ENCODE measurements at places on chromosomes 12 and 14.

DNA sequence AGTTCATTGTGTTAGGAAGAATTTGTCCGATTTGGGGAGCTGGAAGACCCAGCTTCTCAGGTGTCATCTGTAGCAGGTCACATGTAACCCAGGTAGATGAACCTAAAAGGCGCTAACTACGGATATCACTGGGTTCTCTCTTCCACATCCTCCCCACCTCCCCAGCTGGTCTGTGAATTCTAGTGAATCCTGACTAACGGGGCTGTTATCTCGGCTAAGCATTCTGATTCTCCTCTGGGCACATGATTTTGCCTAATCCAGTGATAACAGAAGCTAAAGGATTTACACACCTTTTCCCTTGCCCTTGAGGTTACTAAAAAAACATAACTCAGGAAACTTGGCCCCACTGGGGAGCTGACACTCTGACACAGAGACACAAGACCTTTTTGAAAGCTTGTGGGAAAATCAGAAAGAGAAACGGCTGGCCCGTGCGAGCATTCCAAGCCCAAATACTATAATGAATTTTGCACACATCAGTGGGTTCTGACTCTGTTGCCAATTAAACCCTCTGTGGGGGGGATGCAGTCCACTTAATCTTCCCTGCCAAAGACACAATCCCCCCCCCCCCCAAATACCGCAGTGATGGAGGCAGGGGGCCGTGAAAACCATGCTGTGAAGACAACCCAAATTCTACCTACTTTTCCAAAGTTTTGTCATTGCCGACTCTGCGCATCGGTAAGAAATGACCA, 81.0 kb upstream of the FZD10 start:
- DNase-seq, result no peak

DNA sequence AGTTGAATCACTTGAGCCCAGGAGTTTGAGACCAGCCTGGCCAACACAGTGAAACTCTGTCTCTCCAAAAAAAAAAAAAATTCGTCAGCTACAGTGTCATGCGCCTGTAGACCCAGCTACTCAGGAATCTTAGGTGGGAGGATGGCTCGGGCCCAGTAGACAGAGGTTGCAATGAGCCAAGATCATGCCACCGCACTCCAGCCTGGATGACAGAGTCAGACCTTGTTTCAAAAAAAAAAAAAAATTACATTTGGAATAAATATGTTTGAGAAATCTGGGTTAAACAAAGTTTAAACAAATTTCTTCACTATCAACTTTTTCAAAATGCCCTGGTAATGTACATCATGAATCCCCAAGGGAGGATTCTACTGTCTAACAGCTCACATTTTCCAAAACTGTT, 187.0 kb upstream of the RASSF8 start:
- no peak for DNase-seq

DNA sequence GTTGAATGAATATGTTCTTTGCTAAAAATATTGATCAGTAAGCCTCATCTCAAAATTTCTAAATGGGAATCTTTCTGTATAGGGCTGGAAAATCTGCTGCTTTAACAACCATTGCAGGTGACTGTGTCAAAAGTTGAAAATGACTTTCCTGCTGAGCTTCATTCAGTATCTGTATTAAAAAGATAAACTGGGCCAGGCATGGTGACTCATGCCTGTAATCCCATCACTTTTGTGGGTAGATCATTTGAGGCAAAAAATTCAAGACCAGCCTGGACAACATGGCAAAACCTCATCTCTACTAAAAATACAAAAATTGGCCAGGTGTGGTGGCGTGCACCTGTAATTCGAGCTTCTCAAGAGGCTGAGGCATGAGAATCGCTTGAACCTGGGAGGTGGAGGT, 213.7 kb upstream of the SYT10 start:
- no peak for DNase-seq

DNA sequence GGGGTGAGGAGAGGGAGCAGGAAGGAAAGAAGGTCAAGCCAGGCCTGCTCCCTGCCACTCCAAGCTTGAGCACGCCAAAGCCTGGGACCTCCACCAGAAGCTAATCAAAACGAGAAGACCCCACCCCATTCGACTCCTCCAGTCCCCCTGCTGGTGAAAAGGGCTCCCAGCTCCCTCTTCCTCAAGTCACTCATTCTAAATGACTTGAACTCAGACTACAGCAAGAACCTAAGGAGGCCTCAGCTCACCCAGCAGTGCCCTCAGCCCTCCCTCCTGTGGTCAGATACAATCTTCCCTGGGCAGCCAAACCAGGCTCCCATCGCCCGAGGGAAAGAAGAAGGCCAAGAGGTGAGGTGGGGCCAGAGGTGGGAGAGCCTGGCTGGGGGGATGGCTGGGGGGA, 17.4 kb downstream of the HDAC7 start:
- no peak for DNase-seq
